ENCODE measurements at places on chromosomes 6 and 20.

DNA sequence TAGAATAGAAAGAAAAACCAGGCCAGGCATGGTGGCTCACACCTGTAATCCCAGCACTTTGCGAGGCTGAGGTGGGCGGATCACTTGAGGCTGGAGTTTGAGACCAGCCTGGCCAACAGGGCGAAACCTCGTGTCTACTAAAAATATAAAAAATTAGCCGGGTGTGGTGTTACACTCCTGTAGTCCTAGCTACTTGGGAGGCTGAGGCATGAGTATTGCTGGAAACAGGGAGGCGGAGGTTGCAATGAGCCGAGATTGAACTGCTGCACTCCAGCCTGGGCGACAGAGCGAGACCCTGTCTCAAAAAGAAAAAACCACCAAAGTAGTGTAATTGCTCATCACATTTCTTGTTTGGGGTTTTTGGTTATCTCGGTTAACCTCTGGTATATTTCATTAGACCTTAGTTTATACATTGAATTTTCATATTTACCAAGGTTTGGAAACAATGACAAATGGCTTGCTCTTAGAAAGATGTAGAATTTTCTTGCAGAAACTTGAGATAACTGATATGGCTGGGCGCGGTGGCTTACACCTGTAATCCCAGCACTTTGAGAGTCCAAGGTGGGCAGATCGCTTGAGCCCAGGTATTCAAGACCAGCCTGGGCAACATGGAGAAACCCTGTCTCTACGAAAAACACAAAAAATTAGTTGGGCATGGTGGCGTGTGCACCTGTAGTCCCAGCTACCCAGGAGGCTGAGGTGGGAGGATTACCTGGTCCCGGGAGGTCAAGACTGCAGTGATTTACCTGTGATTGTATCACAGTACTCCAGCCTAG is 14.2 kb downstream of the ITCH start:
- no peak for DNase-seq

DNA sequence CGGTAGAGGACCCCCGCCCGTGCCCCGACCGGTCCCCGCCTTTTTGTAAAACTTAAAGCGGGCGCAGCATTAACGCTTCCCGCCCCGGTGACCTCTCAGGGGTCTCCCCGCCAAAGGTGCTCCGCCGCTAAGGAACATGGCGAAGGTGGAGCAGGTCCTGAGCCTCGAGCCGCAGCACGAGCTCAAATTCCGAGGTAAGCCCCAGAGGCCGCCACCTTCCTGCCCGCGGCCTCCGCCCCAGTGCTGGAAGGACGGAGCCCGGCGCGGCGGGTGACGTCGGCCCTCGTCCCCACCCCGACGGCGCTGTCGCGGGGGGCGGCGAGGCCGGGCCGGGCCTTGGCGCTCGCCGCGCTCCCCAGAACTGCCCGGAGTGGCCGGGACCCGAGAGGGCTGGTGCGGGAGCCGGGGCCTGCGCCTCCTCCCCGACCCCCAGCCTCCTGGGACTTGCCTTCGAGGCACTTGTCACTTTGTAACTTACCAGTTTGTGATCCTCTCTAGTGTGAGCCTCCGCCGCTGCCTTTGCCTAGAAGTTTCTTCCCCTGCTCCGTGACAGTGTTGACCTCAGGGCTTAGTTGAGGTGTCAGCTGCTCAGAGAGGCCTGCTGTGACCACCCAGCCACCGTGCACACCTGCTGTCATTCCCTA is 417 bp downstream of the VAPB start:
- DNase-seq, result peak; percentile 20

GRCh38 chr20:14451458-14451857 is 114.0 kb upstream of the FLRT3 start:
- DNase-seq, result no peak

DNA sequence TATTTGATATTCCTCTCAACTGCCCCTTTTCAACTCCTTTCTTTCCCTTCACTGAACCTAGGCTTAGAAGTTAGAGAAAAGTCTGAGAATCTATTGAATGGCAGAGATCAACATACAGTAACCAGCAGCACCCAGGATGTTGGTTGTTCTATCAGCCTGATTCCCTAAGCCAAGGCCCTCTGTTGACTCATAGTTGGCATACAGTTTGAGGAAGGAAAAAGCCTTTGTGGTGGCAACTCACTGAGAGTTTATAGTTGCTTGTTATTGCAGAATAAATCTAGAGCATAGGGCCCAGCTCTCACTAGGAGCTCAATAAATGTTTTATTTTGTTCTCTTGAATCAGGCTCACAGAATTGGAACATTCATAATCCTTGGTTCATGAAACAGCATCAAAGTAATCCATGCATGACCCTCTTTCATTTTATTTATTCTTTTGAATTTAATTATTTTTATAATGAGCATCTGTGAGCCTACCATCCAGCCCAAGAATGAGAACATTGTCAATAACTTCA is 119.1 kb upstream of the ADGRF1 start:
- no peak for DNase-seq

- DNase-seq, result no peak
Measured at GRCh38 chr6:26224940-26225847, 138.0 kb downstream of the HFE start.

DNA sequence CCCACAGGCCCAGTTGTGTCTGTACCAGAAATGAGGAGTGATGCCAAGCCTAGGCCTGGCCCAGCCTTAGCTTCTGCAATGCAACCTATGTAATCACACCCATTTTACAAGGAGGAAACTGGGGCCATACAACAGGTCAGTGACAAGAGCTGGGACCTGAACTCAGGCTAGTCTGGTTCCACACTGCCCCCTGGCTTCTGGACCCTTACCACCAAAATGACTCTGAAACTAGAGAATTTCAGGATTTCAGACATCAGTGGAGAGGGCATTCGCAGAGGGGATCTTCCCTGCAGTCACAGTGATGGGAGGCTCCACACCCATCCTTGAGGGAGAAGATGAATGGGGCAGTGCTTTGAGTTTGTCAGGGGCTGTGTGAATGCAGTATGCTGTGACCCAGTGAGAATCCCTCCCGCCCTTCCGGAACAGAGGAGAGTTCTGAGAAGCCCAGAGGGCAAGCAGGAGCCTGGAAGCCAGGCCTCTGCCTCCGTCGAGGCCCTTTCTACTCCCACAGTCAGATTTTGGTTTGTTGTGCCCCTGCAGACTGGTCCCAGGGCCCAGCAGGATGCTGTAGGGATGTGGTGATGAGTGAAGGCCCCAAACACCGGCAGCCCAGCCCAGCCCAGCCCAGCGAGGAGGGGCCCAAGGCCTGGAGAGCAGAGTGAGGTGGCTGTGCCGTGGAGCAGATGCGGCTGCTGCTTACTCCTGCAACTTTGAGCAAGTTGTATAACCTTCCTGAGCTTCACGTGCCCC is 48.1 kb upstream of the MYL9 start:
- no peak for DNase-seq

GRCh38 chr6:31737991-31738979 is 1.5 kb upstream of the MSH5 start:
- no peak for DNase-seq

GRCh38 chr6:107536180-107536961 is 46.5 kb downstream of the SOBP start:
- no peak for DNase-seq

- no peak for DNase-seq
Measured at GRCh38 chr6:119717942-119718341, 368.4 kb upstream of the MAN1A1 start.

DNA sequence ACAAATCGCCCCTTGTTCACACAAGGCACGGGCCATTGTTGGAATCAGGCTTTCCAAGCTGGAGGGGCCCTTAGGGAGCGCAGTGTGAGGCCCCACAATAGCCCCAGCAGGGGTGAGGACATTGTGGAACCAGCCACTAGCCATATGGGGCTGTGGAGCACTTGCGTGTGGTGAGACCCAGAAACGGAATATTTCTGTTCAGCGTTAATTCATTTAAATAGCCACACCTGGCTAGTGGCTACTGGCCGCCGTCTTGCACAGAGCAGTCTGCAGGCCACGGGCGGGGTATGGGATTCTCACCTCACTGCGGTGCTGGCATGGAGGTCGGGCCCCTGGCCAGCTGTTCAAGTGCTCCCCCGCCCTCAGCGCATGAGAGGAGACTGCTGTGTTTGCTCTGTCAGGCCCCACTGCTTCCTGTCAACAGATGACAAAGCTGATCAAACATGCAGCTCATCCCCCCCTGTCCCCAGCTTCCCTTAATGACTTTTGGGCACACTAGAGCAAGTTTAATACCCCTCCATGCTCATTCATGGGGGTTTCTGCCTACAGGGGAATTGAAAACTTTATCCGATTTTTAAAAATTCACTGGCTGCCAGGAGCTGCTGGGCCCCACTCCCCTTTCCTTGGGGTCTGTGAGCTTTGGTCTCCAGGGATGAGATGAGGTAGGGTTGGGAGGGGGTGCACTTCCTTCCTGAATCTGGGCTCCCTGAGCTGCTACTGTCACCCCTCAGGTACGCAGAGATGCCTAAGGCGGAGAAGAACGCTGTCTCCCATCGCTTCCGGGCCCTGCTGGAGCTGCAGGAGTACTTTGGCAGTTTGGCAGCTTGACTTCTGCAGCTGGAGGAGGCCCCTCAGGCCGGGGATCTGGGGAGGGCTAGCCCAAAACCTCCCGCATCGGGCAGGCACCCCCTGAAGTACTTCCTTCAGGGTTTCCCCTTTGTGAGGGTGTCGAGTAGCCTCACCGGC is 13.6 kb downstream of the ITPA start:
- no peak for DNase-seq

DNA sequence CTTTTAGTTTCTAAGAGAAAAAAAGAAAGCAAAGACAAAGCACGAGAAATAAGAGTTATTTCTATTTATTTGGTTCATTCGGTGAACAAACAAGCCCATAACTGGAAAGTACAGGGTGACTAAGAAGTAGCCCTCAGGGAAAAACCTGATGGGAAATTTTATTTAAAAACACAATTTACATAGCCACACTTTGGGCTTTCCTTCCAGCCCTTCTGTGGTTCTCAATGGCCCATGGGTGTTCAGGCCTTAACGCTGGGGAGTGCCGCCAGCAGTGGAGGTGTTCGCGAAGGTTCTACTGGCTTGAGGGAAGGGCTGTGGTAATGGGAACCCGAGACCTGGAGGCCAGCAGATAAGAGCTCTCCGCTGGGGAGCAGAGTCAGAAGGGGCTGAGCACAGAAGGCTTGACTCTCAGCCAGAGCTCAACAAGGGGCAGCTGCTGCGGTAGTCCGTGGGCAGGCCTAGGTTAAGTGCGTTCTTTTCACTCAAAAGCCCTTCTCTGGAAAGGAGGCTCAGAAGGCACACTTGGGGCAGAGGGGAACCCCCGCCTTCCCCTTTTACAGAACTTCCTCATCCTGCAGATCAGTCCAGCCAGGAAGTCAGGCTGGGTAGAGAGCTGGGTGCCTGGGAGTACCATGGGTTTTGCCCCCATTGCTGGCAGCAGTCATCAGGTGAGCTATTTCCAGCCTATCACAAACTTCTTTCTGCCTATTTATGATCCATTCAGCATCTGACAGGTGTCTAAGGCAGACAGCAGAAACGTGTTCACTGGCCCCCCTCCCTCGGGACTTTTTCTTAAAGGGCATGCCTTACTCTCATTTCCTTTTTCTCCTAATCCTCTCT is 8.8 kb upstream of the CD83 start:
- no peak for DNase-seq

GRCh38 chr20:38134427-38135270 is 30.4 kb downstream of the TGM2 start:
- DNase-seq, result no peak

DNA sequence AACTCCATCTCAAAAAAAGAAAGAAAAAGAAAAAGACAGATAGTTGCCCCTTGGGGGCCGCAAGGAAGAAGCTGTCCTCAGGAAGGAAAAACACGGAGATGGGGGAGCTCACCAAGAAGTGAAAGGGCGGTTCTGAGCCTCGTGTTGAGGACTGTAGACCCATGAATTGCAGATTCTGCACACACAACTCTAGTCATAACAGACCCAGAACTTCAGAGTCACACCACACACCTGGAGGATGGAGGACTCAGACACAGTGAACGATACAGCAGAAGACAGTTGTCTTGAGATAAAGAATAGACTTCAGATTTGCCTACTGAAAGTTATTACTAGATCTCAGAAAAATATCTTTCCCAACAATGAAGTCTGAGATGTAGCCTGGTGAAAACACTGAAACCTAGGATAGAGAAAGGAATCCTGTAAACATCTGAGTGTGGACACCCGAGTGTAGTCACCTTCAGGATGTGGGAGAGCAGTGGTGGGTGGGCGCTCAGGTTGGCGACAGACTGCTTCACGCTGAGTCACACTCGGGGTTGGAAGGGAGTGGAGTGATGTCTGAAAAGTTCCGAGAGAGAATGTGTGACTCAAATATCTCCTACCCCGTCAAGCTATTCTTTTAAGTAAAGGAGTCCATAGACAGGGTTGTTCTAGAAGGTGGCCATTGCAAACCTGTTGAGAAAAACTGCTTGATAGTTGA is 88.1 kb downstream of the MAP3K4 start:
- no peak for DNase-seq

DNA sequence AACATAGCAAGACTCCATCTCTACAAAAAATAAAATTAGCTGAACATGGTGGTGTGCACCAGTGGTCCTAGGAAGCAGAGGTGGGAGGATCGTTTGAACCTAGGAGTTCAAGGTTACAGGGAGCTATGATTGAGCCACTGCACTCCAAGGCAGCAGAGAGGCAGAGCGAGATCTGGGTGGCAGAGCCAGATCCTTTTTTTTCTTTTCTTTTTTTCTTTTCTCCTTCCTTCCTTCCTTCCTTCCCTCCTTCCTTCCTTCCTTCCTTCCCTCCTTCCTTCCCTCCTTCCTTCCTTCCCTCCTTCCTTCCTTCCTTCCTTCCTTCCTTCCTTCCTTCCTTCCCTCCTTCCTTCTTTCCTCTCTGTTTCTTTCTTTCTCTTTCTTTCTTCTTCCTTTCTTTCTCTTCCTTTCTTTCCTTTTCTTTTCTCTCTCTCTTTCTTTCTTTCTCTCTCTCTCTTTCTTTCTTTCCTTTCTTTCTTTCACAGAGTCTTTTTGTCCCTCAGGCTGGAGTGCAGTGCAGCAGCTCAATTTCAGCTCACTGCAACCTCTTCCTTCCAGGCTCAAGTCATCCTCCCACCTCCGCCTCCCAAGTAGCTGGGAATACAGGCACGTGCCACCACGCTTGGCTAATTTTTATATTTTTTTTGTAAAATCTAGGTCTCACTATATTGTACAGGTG is 9.2 kb upstream of the VSTM2L start:
- no peak for DNase-seq

DNA sequence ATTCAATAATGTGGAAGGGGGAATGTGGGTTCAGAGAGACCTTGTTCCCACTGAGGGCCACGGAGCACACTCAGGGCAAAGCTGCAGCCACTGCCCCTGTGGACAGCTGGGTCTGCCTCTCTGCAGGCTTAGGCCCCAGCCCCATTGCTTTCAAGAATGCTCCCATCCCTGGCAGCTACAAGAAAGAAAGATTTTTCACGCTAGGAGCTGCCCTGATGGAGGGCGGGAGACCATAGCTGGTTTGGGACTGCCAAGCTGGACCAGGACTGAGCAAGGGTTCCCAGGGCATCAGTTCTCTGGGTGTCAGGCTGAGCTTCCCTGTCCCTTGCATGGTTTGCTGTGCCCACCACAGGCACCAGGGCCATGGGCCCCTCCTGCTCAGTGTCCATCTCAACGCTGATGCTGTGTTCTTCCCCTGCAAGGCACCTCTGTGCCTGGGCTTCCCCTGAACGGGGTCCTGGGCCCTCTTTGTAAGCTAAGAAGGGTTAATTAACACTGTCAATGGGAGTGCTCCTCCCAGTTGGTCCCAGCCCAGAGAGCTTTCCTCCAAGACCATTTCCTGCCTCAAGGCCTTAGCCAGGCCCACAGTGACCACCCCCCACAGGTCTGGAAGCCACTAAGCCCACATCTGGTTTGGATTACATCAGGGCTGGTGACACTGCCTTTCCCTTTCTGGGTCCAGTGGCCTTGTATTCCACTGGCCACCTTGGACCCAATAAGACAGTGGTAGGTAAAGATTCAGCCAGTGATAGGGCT is 8.4 kb downstream of the FOXS1 start:
- no peak for DNase-seq

GRCh38 chr20:63417097-63417737 is 55.2 kb downstream of the KCNQ2 start:
- no peak for DNase-seq

GRCh38 chr6:116379764-116380163 is 9.0 kb downstream of the DSE start:
- DNase-seq, result no peak

Data from 8988T (cell line).